ENCODE measurements at places on chromosomes 2 and 18. TPM values are rescaled to one million over a fixed set of nuclear protein-coding genes. Genes with fewer than 3 reads are reported as not detected.

Gene PKP4
- polyA plus RNA-seq = 8.2 TPM

Gene PLCD4
- polyA plus RNA-seq = 0.19 TPM

DNA sequence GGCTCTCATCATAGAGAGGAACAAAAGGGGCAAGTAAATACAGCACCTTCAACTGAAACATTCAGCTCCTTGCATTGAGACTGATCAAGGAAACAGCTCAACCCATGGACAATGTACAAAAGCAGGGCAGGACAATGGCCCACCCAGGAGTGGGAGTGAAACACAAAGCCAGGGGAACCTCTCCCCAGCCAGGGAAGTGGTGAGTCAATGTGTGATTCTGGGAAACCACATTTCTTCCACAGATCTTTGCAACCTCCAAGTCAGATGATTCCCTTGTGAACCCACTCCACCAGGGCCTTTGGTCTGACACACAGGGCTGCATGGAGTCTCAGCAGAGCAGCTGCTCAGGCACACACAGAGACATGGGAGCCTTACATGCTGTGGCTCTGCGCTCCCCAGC is 294.5 kb downstream of the NR4A2 start:
- peak; percentile 45 for DNase-seq

Gene EIF4E2
- 29.3 TPM for polyA plus RNA-seq

- no peak for DNase-seq
Observed at GRCh38 chr2:238856713-238857567, 9.1 kb downstream of the TWIST2 start.

DNA sequence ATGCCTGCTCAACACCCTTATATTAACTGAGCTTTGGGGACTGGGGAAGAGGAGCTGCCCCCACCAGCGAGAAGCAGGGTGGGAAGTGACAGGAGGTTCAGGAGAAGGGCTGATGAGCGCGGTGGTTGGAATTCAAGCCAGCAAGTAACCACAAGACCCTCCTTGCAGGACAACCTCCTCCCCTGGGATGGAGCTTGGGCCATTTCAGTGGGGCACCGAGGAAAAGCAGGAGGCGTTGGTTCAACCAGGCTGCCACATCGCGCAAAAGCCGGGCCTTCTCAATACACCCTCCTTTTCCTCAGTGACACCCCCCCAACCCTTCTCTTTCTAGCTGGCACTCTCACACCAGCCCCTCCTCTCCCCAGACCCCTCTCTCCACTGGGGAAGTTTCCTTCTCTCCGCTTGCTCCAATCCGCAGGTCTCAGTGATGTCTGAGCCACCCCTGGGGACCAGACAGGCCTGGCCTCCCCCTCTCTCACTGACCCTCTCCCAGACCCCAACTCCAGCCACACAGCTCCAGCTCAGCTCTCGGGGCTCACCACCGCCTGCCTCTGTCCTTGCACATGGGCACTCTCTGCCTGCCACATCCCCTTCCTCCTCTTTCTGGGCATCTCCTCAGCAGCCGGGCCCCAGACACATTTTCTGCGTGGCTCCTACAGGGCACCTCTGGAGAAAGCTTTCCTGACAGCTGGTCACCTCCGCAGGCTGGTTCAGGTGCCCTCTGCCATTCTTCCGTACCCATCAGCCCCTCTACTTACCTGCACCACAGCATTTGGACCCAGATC is 44.5 kb downstream of the KCNF1 start:
- DNase-seq = peak; percentile 65

GRCh38 chr2:80326214-80326613 is 21.7 kb upstream of the LRRTM1 start:
- DNase-seq = no peak

Measured in spleen (tissue), 13 donors.